NCI-H1417 (cell line): ENCODE measurements at places on chromosomes 5 and 9.

- DNase-seq, result no peak
These were observed 18.7 kb upstream of the NEURL1B start for GRCh38 chr5:172622091-172623046.

GRCh38 chr5:78591138-78591612 is 57.4 kb downstream of the LHFPL2 start:
- no peak for DNase-seq

- DNase-seq, result no peak
These were observed 358.2 kb upstream of the TLE4 start for GRCh38 chr9:79213417-79214125.

DNA sequence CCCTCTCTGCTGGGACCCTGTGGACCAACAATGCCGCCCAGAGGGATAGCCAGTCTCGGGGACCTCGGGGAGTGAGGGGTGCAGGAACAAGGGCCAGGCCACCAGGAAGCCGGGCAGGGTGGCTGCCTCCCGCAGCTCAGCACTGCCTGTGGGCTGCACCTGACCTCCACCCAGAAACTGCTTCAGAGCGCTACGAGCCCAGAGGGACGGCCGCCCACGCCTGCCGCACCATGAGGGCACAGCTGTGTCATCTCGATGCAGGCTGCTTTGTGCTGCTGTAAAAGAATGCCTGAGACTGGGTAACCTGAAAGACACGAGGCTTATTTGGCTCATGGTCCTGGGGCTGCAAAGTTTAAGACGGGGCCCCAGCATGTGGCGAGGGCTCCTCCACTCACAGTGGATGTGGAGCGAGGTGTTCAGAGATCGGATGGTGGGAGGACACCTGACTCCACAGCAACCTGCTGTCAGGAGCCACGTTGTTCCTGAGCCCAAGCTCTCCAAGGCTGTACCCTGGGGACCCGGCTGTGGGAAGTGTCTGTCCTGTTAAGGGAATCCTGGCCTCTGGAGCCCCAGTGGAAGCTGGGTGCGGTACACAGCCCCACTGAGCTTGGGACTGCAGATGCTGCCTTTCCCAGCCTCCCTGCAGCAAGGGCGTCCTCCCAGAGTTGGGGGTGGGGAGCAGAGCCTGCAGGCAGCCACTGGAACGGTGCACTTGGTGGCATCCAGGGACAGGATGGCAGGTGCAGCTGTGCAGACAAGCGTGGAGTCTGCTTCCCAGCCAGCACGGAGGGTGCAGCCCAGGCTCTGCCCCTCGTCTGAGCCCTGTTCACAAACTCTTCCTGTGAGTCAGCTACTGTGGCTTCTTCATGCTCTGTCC is 11.8 kb upstream of the ZDHHC11 start:
- peak; percentile 87 for DNase-seq

DNA sequence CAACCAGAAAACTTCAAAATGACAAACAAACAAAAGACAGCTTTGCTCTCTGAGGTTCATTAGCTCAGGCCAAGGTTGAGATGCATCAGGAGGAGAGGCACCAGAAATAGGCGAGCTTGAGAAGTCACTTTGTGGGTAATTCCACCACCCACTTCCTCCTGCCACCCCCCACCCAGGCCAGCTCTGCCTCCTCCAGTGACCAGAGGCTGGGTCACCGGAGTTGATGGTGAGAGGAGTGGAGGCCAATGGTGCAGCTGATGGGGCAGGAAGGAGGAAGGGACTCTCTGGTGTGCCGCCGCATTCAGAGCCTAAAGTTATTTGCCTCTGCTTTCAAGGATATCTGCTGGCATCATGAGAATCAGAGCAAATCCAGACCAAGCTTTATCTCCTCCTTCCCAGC is 73.8 kb upstream of the ASTN2 start:
- DNase-seq, result no peak

GRCh38 chr9:3502560-3503398 is 23.0 kb downstream of the RFX3 start:
- no peak for DNase-seq

GRCh38 chr5:89755024-89755423 is 654.5 kb downstream of the CETN3 start:
- DNase-seq, result no peak

DNA sequence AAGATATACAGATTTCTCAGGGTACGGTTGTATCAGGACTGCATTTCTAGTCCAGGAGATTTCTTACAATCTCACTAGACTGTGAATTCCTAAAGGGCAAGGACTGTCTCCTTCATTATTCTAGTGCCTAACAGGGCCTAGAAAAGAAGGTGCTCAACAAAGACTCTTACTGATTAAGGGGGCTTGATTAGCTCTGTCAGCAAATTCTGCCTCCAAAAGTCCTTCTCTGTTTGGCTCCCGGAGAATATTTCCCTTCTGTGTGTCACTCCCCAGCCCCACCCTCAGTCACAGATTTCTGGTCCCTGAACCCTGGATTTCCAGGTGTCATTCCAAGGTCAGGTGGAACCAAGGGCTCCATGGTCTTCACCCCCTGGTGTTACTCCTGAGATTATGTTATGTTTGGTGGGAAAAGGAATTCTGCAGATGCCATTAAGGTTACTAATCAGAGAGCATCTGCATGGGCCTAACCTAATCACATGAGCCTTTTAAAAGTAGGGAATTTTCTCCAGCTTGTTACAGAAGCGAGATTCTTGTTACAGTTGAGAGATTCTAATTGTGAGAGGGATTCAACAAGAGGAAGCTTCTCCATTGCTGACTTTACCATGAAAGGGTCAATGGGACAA is 167.7 kb upstream of the LHFPL2 start:
- DNase-seq, result no peak

- no peak for DNase-seq
These were observed 142.2 kb downstream of the DCP2 start for GRCh38 chr5:113118765-113119164.
